HEK293T (cell line): ENCODE measurements at places on chromosomes 2 and 18.

DNA sequence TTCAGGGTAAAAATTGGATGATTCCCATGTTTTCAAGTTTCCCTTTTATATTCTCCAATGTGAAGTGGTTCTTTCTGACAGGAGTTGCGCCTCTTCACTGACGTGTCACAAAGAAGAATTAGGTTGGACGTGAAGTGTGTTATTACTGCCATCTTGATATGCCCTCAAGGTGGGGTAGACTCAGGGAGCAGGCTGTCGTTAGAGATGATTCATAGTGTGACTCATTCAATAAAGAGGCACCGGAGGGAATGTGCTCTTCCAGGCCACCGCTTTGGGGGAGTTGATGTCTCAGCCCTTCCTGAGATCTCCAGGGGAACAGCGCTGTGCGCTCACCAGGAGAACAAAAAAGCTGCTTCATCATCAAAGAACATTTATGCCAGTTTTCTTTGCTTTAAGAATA lies 3.6 kb upstream of the DGKD start:
- peak; percentile 48 for DNase-seq

DNA sequence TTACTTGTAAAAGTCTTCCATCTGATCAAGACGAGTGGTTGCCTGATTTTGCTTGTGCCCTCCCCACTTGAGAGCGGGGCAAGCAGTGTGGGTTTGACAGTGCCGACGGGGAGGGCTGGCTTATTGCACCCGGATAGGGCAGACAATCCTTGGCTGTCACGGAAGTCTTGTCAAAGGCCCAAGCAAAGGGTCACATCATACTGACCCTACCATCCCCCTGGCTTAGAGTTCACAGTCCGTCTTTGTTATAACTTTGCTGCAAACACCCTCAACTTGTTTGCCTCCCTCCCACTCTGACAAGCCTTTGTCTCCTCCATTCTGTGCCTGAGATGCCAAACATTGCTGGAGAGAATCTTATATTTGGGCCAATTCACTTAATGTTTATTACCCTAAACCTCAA lies 165.9 kb upstream of the MSH6 start:
- no peak for DNase-seq

GRCh38 chr2:231931481-231931915 lies 5.3 kb upstream of the NPPC start:
- DNase-seq, result no peak

DNA sequence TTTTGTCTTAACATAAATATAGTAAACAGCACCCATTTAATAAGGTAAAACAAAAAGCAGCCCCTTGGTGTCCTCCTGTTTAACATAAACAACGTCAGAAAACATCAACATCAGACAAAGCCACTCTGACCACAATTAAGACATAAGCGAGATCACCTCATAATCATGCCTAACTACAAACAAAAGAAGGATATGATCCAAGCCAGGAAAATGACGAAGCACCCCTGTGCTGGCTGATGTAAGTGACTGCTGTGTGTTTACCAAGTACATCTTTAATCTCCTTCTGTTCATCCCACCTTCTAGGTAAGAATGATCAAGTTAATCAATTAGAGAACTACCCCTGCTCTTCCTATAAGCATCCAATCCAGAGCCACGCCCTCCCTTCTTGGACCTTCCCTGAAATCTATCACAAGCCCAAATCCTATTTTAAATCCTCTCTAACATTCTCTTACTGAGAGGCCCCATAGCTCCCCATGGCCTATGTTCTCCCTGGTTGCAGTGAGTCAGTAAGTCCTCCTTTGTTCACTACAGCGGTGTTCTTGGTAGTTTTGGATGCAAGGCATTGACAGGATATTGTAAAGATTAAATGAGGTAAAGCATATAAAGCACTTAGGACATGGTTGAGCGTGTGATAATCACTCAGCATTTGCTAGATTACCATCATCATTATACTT lies 424.2 kb downstream of the TSN start:
- no peak for DNase-seq
